ENCODE measurements at places on chromosomes 6 and 20.

DNA sequence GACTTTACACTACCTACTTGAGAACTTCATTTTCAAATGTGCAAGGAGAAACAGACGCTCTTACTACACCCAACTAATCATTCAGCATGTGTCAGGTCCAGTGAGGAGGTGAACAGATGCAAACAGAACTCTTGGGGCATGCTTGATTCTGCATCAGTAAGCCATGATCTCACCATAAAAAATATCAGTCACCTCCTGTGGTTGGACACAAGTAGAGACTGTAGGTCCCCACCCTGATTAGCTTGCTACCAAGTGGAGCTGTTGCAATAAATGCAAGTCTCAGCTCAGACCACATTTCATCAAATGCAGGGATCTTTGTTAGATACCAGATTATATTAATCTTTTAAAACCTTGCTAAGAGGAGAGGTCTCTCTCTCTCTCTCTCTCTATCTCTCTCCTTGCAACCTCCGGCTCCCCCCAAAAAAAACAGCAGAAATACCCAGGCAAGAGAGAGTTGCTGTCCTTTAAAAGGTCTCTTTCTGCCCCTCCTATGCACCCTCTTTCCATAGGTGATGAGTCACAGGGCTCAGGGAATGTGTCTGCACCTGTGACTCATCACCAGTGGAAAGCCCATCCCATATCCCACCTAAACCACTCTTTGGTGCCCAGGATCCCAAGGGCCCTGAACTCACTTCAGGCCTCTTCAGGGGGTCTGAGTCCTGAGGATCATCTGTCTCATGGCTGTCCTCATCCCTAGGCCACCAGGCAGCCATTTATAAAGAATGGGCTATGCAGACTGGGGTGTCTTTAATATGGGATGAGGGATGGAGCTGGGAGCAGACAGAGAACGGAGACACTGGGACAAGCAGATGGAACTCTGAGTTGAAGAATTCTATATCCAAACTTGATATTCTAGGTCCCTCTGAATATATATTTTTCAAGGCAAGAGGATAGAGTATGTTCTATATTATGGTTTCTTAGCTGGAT is 154.5 kb downstream of the QRSL1 start:
- no peak for DNase-seq

- no peak for DNase-seq
Measured at GRCh38 chr6:56230976-56231566, 16.3 kb downstream of the COL21A1 start.

- DNase-seq, result no peak
Measured at GRCh38 chr6:2244261-2245102, 923 bp downstream of the GMDS start.

DNA sequence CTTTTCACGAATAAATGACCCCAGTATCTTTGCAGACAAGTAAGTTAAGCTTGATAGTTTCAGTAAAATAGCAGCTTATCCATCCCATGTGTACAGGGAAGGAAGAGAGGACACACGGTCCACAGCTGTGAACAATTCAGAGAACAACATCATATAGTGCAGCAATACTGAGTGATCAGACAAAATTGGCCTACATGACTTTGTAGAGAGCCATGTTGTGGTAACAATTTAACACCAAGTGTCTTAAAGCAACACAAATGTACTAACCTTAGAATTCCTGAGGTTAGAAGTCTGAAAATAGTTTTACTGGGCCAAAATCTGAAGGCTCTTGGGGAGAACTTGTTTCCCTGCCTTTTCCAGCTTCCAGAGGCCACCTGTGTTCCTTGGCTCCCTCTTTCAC is 12.5 kb downstream of the FAM184A start:
- no peak for DNase-seq

DNA sequence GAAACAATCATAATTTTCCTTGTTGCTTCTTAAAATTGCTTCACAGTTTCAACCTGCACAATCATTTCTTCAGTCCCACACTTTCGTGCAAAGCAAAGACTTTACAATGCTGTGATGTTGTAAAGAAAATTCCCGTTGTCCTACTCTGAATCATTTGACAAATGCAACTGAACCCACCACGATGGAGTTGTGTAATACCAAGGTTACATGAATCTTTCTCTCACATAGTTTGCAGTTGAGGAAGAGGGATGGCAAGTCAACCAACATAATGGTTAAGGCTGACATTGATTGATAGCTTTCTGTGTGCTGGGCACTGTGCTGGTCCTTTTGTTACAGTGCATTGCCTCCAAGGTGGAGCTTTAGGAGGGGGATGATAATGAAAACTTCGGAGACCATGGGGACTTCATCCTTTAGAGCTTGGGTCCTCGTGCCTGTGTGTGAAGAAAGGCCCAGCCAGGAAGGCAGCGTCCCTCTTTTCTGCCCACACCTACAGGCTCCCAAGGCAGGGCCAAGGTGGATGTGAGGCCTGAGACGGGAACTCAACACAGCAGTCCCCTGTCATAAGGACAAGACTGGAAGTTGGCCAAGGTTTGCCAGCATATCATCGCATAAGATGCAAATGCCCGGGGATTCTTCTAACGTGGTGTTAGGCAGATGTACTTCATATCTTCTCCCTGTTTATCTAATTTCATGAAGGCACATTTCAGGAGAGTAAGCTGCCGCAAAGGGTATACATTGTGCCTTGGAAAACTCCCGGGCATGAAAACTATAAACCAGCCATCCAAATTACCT is 96.9 kb downstream of the LY86 start:
- DNase-seq, result no peak

- DNase-seq, result no peak
Measured at GRCh38 chr20:24148372-24148771, 159.8 kb upstream of the GGTLC1 start.

DNA sequence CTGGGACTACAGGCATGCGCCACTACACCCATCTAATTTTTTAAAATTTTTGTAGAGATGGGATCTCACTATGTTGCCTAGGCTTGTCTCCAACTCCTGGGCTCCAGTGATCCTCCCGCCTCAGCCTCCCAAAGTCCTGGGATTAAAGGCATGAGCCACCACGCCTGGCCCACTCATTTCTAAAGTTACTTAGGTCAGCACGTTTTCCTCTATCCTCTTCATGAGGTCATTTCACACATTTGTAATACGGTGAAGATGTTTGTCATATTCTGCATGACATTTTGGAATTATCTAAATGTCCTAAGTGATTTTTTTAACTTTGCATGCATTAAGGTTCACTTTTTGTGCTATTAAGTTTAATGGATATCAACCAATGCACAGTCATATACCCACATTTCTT is 11.9 kb upstream of the SOX12 start:
- no peak for DNase-seq

DNA sequence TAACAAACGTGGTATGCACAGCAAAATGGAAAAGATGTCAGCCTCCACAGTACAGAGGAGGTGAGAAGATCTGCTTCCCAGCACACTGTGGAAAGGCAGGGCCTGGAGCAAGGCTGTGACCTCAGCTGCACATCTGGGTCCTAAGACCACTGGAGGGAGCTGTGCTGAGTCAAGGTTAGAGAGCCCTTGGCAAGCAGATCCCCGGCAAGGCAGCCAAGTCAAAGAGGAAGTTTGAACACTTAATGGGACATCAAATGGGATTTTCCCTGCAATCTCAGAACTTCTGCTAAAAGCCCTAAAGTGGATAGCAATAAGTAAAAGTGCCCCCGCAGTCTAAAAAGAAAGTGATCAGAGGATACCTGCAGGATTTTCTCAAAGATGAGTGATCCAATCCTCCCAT is 39.5 kb downstream of the UNC5CL start:
- no peak for DNase-seq

DNA sequence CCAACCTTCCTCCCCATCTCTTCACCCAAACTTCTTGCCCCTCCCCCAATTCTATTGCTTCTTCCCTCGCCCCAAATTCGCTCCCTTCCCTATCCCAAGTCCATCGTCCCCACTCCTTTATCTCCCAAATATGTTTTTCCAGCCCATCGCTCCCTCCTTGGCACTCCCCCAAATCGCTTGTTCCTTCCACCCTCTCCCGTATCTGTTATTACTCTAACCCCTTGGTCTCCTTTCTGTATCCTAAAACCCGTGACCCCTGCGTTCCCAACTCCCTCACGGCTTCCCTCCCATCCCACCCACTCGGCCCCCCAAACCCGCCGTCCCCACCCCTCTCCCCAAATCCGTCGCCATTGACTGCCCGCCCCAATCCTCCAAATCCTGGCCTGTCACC is 584 bp downstream of the MTCH1 start:
- no peak for DNase-seq

DNA sequence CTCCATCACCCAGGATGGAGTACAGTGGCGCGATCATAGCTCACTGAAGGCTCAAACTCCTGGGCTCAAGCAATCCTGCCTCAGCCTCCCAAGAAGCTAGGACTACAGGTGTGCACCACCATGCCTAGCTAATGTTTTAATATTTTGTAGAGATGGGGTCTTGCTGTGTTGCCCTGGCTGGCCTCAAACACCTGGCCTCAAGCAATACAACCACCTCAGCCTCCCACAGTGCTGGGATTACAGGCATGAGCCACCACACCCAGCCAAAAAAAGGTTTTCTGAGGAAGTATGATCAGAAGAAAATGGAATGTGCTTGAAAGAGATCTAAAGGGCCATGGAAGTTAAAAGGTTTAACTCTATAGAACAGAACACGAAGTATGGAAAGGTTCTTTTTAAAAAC is 8.7 kb downstream of the RBBP9 start:
- DNase-seq, result no peak

DNA sequence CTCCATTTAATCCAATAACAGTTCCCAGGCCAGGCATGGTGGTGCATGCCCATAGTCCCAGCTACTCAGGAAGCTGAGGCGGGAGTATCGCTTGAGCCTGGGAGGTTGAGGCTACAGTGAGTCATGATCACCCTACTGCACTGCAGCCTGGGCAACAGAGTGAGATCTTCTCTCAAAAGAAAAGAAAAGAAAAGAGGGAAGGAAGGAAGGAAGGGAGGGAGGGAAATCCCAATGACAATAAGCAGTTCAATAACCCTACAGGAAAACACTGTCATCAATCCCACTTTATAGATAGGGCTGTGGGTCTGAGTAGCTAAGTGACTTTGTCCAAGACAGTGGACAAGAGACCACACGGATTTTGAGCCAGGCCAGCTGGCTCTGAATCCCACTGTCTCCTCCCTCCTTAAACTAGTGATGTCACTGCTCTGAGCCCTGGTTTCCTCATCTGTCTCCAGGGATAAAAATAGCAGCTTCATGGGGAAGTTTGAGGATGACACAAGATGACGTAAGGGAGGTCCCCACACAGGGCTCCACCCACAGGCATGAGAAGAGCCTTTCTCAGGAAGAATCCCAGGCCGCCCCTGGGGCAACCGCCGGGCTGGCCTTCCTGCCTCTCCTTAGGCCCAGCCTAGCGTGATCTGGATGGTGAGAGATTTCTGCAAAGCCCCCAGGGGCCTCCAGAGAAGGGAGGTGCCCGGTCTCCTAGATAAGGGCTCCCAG is 7.2 kb upstream of the TRIB3 start:
- no peak for DNase-seq

GRCh38 chr6:1027795-1028569 is 283.9 kb upstream of the FOXQ1 start:
- DNase-seq, result no peak

DNA sequence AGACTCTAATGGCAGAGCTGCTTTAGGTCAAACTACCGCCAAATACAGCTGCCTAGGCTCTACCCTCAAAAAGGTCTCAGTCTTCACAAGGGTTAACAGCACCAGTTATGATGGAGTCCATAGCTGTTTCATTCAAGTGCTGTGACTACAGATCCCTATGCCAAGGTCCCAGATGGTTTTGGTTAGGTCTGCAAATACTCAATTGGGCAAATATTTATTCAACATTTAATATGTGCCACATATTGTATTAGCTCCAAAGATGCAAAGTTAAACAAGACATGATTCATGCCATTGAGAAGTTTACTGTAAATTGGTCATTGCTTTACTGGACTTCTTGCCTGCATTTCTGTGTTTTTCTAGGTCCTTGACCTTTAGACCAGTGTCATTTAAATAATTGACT is 55.8 kb upstream of the TFAP2D start:
- DNase-seq, result no peak

DNA sequence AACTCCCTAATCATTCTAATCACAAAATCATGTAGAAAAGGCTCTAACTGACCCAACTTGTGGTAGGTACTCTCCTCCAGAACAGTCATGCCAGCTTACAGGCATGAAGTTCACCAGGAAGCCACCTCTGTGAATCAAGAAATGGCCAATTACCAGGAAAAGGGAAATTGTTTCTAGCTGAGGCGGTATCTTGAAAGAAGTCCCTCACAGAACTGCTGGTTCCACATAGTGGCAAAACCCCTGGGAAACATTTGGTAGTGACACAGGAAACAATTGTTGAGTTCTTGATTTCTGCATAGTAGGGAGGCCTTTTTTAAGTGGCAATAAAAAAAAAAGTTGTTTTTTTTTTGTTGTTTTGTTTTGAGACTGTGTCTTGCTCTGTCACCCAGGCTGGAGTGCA is 3.4 kb upstream of the ZHX3 start:
- DNase-seq, result no peak

Data from caudate nucleus (tissue), 63 donors.